ENCODE measurements at places on chromosomes 16 and 17.

DNA sequence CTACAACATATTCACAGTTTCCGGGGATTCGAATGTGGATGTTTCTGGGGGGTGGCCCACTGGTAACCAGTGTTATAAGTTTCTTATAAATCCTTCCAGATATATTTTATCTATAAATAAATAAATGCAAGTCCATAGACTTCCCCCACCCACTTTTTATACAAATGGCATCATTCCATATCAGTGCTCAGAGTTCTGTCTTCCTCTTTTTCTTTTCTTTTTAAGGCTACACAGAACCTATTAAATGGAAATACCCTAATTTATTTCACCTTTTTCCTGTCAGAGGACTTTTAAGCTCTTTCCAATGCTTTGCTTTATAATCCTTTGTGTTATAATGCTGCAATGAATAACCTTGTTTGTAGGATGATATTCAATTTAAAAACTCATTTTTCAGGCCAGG is 3.8 kb downstream of the LGALS9 start:
- no peaks in the 10 kb centered on the region for H3K36me3 ChIP-seq
- H3K27ac ChIP-seq, result no peak overlapping the region
- H3K4me3 ChIP-seq, result no peak overlapping the region
- no peaks in the 10 kb centered on the region for H3K27me3 ChIP-seq
- DNase-seq, result no peak
- H3K4me1 ChIP-seq, result peaks cover 34% of the 10 kb centered on the region

DNA sequence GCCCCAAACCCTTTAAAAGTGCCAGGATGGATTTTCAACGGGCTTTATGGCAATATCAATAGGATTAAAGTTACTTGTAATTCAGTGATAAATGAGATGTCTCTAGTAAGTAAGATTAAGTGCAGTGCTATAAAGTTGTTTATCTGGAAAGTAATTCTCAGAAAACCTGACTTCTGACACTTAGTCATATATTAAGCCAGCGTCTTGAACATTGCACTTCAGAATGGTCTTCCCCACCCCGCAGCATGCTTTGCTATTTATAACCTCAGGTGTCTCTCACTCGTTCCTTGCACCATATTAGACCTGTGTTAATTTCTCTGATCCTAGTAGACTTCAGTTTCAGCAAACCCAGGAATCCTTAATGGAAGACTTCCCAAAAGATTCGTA is 2.1 kb upstream of the MAF start:
- no peak for DNase-seq
- no peaks in the 10 kb centered on the region for H3K27me3 ChIP-seq
- peak overlapping the region; percentile 91 for H3K27ac ChIP-seq
- no peaks in the 10 kb centered on the region for H3K4me1 ChIP-seq
- H3K36me3 ChIP-seq, result no peaks in the 10 kb centered on the region

GRCh38 chr16:14658063-14658462 is 25.3 kb downstream of the BFAR start:
- H3K27me3 ChIP-seq, result no peaks in the 10 kb centered on the region
- H3K4me3 ChIP-seq, result no peak overlapping the region
- no peak overlapping the region for H3K27ac ChIP-seq
- no peak for DNase-seq
- H3K36me3 ChIP-seq, result peaks cover 6% of the 10 kb centered on the region

- H3K27ac ChIP-seq, result no peak overlapping the region
- no peaks in the 10 kb centered on the region for H3K36me3 ChIP-seq
- H3K4me1 ChIP-seq, result no peaks in the 10 kb centered on the region
- no peak overlapping the region for H3K4me3 ChIP-seq
Measured at GRCh38 chr16:4136229-4136813, 20.1 kb upstream of the ADCY9 start.

- H3K27me3 ChIP-seq, result no peaks in the 10 kb centered on the region
- peaks cover 35% of the 10 kb centered on the region for H3K4me1 ChIP-seq
- H3K4me3 ChIP-seq, result peak overlapping the region; percentile 98
- DNase-seq, result peak; percentile 73
- no peaks in the 10 kb centered on the region for H3K36me3 ChIP-seq
Measured at GRCh38 chr17:18182978-18183333, 672 bp upstream of the ALKBH5 start.

DNA sequence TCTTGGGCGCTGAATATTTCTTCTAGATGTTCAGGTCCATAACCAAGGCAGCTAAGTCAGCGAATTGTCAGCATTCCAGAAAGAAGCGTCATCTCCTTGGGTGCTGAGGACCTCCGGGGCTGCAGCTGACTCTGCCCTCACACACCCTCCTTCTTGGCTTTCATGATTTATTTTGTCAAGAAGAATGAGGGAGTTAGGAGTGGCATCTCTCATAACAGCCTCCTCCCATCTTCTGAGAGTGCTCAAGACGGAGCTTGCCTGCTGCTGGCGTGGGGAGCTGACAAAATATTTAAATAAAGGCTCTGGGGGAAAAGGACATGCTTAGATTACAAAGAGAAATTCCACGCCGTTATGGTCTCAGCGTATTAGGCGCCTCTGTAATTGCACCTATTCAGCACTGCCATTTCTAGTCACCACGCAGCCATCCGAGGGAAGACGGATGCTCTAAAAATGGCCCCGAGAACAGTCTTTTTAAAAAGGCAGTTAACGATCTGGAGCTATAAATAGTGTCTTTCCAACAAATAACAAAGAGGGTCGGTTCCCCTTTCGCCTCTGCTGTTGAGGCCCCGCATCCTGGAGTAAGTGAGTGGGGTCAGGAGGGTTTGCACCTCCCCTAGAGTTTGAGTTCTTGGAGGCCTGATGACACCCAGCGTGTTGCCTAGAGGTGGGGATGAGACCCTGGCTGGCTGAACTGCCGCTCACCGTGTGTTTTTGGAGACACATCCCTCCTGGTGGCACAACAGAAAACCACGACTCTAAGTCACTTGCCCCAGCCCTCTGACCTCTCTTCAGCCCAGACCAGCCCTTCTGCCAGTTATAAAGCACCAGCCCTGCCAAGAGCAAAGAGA is 187.0 kb downstream of the CCDC182 start:
- H3K27ac ChIP-seq, result no peak overlapping the region
- no peaks in the 10 kb centered on the region for H3K4me1 ChIP-seq
- H3K4me3 ChIP-seq, result no peak overlapping the region
- no peaks in the 10 kb centered on the region for H3K36me3 ChIP-seq

GRCh38 chr17:16938496-16939207 is 33.3 kb downstream of the TNFRSF13B start:
- H3K27me3 ChIP-seq, result no peaks in the 10 kb centered on the region
- no peaks in the 10 kb centered on the region for H3K36me3 ChIP-seq
- no peak for DNase-seq
- H3K4me3 ChIP-seq, result no peak overlapping the region
- H3K4me1 ChIP-seq, result no peaks in the 10 kb centered on the region
- H3K27ac ChIP-seq, result no peak overlapping the region

- H3K4me1 ChIP-seq, result no peaks in the 10 kb centered on the region
- no peak overlapping the region for H3K27ac ChIP-seq
- H3K4me3 ChIP-seq, result no peak overlapping the region
- H3K27me3 ChIP-seq, result no peaks in the 10 kb centered on the region
Measured at GRCh38 chr16:57032931-57033330, 43.6 kb downstream of the NLRC5 start.

GRCh38 chr16:873889-874288 is 73.4 kb upstream of the GNG13 start:
- no peaks in the 10 kb centered on the region for H3K27me3 ChIP-seq
- peaks cover 93% of the 10 kb centered on the region for H3K36me3 ChIP-seq
- no peaks in the 10 kb centered on the region for H3K4me1 ChIP-seq
- no peak overlapping the region for H3K4me3 ChIP-seq
- no peak overlapping the region for H3K27ac ChIP-seq
- no peak for DNase-seq

DNA sequence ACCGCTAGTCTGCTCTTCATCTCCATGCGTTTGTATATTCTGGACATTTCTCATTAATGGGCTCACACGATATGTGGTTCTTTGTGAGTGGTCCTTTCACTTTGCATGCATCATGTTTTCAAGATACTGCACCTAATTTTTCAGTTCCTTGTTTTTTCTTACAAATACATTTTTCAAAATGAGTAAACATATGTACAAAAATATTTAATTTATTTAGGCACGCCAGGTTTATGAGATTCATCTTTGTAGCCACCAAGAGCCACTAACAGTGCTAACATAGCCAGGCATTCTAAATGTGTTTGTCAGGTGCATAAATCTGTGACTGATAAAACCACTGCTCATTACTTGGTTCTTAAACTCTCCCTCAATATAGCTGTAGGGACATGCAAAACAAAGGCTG is 375.3 kb downstream of the WWOX start:
- H3K27me3 ChIP-seq, result no peaks in the 10 kb centered on the region
- H3K4me3 ChIP-seq, result no peak overlapping the region
- H3K27ac ChIP-seq, result no peak overlapping the region
- no peaks in the 10 kb centered on the region for H3K36me3 ChIP-seq
- no peak for DNase-seq

GRCh38 chr17:8397636-8398035 is at the start of gene RNF222:
Gene RNF222, minus strand, starts transcription at chr17:8397827. Its CDS starts 4,366 bp downstream, at chr17:8393461.
- no peak for DNase-seq
- no peaks in the 10 kb centered on the region for H3K36me3 ChIP-seq
- H3K4me1 ChIP-seq, result no peaks in the 10 kb centered on the region
- H3K27ac ChIP-seq, result no peak within 1 kb of the TSS
- H3K4me3 ChIP-seq, result no peak within 1 kb of the TSS
- H3K27me3 ChIP-seq, result peaks cover 80% of the 10 kb centered on the region

DNA sequence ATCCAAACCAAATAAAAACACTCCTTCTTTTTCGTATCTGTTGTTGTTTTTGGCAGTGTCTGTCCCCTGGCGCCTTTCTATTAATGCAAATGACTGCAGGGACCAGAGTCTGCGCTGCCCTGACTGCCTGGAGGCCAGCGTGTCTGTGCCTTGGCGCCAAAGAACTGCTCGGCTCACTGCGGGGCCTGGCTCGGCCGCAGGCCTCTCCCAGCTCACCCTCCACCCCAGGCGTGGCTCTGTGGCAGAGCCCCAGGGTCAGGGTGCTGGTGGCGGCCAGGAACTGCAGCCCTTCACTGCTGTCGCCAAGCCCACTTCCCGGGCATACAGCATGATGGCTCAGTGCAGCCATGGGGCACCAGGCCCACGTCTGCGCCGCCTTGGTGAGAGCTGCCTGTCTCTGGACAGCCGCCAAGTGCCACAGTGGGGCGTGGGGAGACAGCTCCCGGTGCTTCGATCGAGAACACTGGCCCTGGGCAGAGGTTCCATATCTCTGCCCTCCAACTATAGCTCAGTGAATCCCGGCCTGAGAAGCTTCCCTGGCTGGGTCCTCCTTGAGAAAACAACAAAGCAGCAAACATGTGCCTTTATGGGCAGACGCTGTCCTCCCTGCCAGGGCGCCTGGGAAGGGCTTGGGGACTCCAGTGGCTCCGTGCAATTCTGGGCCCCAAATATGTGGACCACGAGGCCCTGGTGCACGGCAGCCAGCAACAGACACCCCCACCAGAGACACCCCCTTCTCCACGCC is 11.1 kb downstream of the CANT1 start:
- no peak overlapping the region for H3K4me3 ChIP-seq
- peaks cover 29% of the 10 kb centered on the region for H3K36me3 ChIP-seq
- no peak for DNase-seq
- peaks cover 7% of the 10 kb centered on the region for H3K4me1 ChIP-seq
- H3K27ac ChIP-seq, result peak overlapping the region; percentile 66
- no peaks in the 10 kb centered on the region for H3K27me3 ChIP-seq

GRCh38 chr16:75742424-75743047 is 16.2 kb upstream of the CPHXL start:
- no peak overlapping the region for H3K4me3 ChIP-seq
- no peak for DNase-seq
- no peaks in the 10 kb centered on the region for H3K4me1 ChIP-seq
- no peaks in the 10 kb centered on the region for H3K36me3 ChIP-seq
- H3K27ac ChIP-seq, result no peak overlapping the region
- H3K27me3 ChIP-seq, result no peaks in the 10 kb centered on the region

- no peaks in the 10 kb centered on the region for H3K27me3 ChIP-seq
- DNase-seq, result no peak
- H3K27ac ChIP-seq, result no peak overlapping the region
- no peaks in the 10 kb centered on the region for H3K4me1 ChIP-seq
- no peak overlapping the region for H3K4me3 ChIP-seq
Measured at GRCh38 chr17:9226794-9227135, 205.5 kb downstream of the NTN1 start.

GRCh38 chr16:12971241-12971640 is 69.8 kb downstream of the SHISA9 start:
- H3K4me3 ChIP-seq, result no peak overlapping the region
- no peak overlapping the region for H3K27ac ChIP-seq
- H3K27me3 ChIP-seq, result no peaks in the 10 kb centered on the region

DNA sequence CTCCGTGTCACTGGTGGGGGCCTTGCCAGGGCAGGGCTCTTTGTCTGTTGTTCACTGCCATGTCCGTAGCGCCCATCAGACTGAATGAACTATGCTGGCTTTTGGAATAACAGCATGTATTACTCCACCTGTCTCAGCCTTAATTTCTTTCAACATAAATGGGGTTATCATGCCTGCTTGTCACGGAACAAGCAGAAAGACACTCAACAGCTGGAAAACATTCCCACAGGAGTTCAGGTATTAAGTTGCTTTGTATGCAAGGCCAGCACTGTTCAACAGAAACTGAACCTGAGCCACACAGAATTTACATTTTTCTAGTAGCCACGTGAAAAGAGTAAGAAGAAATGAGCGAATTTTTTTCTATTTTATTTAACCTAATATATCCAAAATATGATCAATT is 13.1 kb downstream of the PPL start:
- no peak overlapping the region for H3K4me3 ChIP-seq
- no peak for DNase-seq
- peaks cover 15% of the 10 kb centered on the region for H3K36me3 ChIP-seq
- H3K27ac ChIP-seq, result no peak overlapping the region

DNA sequence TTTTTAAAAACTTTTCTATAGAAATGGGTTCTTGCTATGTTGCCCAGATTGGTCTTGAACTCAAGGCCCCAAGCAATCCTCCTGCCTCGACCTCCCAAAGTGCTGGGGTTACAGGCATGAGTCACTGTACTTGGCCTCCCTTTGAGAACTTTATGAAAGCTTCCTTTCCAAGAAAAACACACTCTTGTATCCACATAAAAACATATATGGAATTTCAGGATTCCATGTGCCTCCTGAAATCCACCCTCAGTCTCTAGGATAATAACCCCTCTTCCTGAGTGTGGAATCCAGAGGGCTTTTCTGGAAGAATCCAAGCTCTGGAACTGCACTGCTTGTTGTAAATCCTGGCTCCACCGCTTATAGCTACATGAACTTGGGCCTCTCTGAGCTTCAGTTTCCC is 53.2 kb upstream of the MRTFB start:
- no peaks in the 10 kb centered on the region for H3K36me3 ChIP-seq
- H3K27me3 ChIP-seq, result no peaks in the 10 kb centered on the region
- H3K4me1 ChIP-seq, result no peaks in the 10 kb centered on the region
- H3K4me3 ChIP-seq, result no peak overlapping the region
